ENCODE measurements at places on chromosomes 5 and 9.
A peak's percentile ranks its signal among the peaks of the same experiment; 100 is the strongest.

- ATAC-seq = peak; percentile 93
These were observed 20.2 kb downstream of the ARSB start for GRCh38 chr5:78964889-78965288.

DNA sequence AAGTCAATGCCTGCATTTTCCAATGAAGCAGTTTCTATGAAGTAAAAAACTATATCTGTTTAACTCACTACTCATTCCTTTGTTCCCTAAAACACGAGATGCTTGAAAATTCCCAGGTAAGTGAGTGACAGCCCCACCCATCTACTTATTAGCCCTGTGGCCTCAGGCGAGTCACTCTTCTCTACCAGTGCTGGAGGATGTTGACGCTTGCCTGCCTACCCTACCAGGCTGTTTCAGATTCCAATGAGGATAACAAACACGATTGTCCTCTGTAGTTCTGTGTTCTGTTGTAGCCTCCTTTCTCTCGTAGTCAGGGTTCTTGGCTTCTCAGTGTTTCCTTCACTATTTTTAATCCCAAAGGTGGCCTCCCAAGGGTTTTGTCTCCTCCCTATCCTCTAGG, 388.8 kb downstream of the KDM4C start:
- peak; percentile 48 for ATAC-seq

GRCh38 chr5:87746341-87746740, 333.6 kb upstream of the CCNH start:
- ATAC-seq = no peak

- peak; percentile 1 for ATAC-seq
These were observed 807 bp upstream of the PLGRKT start for GRCh38 chr9:5438301-5439162.

- ATAC-seq = no peak
These were observed 754.3 kb downstream of the TLE4 start for GRCh38 chr9:80326105-80326504.

GRCh38 chr5:74762599-74762998, 4.3 kb downstream of the GFM2 start:
- ATAC-seq = peak; percentile 67

- no peak for ATAC-seq
These were observed 26.4 kb downstream of the DAPK1 start for GRCh38 chr9:87524061-87524460.

- no peak for ATAC-seq
These were observed 32.5 kb downstream of the CAMSAP1 start for GRCh38 chr9:135874859-135875258.

- ATAC-seq = no peak
These were observed 364.9 kb downstream of the ICE1 start for GRCh38 chr5:5787373-5787772.

DNA sequence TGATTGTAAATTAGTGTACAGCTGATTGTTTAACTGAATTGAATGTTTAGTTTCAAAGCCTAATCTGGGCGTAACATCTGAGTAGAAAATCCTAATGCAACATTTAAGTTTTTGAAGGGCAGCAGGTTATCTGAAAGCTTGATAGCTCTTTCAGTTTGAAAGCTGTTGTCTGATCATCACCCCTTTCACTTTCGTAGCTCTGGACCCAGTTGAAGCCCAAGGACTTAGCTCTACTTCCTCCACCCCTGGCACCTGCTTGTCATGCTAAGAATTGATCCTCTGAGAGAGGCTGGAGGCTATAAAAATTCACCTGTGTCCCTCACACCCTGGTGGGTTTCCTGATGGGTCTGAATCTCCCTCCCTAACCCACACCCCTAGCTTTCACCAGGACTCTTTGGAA, 86.0 kb downstream of the ZFAND5 start:
- no peak for ATAC-seq

GRCh38 chr5:90084342-90084741, 325.2 kb downstream of the CETN3 start:
- no peak for ATAC-seq

DNA sequence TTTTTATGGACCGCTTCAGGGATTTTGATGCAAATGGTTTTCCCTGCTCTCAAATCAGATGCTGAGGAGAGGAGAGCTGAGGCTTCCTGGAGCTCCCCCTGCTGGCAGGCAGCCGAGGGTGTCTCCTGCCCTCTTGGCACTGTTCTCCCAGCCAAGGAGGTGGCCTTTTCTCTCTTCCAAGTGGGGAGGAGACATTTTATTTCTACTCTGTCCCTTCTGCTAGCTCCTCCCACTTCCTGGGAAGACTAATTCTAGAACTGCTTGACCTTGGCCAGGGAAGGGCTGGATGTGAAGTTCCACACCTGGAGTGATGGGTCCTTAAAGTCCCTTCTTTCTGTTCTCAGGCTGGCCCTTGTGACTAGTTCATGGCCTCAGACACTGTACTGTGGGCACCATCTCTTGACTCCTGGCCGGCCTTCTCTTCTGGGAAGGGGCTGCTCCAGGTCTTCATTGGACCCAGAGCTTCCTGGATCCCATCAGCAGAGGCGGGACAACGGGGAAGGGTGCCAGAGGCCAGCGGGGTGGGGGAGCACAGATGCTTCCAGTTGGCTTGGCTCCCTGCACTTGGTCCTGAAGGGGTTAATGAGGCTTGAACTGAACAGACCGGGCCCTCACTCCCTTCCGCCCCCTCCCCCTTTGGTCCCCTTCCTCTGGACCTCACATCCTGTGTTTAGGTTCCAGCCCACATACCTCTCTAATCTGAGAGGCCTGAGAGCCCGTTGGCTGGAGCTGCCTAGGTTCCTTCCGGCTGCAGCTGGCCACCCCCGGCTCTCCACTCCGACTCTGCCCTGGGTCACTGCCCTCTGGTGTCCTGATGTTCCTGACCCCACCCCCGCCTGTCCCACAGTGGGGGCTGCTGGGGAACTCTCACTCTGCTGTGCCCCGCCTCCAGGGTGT, 32.1 kb downstream of the PTPA start:
- peak; percentile 49 for ATAC-seq

- ATAC-seq = peak; percentile 96
These were observed 63.0 kb upstream of the CTSL start for GRCh38 chr9:87662808-87663528.

DNA sequence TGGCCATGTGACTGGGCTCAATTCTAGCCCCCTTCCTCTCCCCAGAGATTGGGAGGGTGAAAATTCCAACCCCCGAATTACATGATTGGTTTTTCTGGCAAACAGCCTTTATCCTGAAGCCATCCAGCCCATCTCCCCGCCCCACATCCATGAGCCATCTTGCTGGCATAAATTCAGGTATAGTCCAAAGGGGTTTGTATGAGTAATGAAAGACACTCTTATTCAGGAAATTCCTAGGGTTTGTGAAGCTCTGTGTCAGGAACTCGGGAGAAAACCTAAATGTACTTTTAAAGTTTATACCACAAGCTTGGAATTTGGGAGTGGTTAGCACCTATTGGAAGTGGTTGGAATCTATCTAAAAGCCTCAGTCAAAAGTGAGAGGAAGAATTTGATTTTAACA, 80.6 kb upstream of the SIMC1 start:
- peak; percentile 77 for ATAC-seq

DNA sequence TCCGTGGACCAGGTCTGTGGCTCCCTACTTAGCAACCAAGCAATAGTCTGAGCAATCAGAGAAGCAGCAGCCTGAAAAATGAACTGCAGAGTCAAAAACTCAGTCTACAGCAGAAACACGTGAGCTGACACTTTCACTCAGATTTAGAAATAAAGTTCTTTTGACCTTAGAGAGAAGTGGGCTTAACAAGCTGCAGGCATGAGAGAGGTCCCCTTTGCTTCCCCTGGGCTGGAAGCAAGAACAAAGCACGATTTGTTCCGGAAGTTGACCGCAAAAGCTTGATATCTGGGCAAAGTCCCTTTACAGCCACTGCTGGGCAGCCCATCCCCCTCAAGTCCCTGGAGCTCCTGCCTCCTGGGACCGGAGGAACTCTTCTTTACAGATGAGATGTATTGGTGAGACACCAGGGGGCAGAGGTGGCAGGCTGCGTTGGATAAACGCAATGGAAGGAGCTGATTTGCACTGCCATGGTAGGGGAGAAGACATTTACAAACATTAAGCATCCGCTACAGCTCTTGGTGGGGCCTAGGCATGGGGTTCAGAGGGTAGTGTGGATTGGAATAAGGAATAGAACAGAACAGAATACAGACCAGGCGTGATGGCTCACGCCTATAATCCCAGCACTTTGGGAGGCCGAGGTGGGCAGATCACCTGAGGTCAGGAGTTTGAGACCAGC, 5.8 kb upstream of the SOWAHA start:
- peak; percentile 60 for ATAC-seq

DNA sequence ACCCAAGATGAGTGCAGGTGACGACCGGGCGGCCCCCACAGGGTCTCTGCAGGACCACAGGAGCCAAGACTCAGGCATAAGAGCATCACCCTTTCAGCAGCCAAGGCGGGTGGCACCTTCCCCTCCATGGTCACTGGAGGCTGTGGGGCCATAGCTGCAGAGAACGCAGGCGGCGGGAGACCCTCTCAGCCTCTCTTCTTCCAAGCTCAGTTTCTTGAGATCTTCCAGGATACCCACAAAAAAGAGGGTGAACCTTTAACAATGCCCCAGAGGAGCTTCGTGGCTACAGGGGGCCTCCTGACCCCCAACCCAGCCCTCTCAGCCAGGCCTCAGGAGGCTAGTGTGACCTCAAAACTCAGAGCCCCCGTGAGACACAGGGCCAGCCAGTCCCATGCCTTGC, 5.8 kb upstream of the TBC1D9B start:
- no peak for ATAC-seq

DNA sequence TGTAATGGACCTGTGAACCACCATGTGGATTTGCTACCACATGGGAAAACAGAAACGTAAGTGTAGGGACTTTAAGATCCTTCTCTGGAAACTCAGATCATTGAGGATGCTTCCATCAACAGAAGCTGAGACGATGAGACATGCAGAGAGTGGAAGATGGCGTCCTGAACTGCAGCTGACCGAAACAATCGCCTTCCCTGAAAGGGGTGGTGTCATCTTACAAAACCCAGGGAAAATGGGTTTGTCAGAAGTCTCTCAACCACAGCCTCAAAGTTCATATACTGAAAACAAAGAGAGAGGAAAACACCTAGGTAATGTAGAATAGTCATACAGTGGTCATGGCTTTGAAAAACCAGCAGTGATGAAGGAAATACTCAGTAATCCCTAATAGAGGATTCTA, 6.6 kb upstream of the PTPN3 start:
- no peak for ATAC-seq

DNA sequence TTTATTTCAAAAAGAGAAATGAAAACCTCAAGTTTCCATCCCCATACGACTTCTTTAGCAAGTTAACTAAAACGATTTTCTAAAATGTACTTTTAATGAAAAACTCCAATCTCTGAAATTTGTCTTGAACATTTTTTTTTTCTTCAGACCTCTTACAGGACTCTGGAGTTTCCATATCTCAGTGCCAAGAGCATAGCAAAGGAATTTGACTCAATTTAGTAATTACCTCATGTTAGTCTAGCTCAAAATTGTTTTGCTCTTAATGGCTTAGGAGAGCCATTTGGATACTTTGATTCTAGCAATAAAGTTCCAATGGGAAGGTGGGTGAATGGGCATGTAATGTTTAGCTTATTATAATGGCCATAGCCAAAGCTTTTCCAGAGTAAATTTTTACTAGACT, 26.0 kb upstream of the SPATA31D4 start:
- ATAC-seq = no peak

DNA sequence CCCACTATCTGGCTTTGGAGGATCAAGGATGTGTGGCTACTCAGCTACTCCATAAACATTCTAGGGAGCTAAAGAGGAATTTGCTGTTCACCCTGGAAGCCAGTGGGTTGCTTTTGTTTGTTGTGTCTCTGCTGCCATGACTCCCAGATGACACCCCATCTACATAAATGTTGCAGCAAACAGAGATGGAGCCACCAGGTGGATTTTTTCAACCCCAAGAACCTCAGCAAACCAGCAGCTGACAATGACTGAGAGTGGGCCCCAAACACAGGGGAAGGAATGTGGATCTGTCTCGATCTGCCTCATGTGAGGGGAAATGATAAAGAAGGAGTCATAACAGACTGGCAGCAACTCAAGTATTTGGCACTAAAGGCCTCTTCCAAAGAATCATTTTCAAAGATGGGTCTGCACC, 132.7 kb upstream of the TNC start:
- peak; percentile 95 for ATAC-seq

DNA sequence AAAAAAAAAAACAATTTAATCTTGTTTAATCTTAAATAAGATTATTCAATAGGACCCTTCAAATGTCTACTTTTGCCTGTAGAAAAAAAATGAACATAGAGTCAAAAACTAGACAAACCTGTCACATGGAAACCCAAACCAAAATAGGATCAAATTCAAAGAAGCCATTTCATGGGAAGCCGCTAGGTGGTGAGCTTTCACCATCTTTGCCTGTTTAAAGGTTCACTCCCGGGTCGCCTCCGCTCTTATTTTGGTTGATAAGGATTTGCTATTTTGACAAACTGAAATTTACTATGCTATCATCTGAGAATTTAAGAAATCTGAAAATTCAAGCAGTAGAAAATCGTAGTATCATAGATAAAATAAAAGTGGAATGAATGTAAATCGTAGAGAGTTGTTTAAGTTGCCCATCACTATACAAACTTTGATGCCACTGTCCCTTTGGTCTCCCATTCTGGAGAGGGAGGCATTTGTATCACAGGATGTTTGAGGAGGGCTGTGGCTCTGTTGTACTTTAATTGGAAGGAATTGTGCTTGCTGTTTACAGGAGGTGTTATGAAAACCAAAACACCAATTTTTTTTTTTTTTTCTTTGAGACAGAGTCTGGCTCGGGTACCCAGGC, 43.5 kb upstream of the DNAH5 start:
- ATAC-seq = peak; percentile 62

DNA sequence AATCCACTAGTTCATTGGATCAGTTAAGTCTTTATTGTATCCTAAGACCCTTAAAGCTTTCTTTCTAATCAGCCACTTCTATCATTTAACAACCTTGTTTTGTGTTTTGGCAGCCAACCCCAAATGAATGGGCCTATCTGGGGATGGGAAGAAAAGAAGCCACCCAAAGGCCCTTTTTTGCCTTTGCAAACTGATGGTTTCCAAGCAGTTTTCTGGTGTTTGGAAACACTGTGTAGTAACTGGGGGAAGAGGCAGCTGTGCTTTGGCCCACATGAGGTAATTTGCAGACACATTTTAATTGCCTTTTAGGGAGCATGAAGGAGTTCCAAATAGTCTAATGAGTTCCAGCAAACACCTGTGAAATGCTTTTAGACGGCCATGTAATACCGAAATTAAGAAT, 1751.3 kb upstream of the WWC1 start:
- ATAC-seq = no peak

GRCh38 chr9:14652729-14653377, 40.4 kb downstream of the ZDHHC21 start:
- ATAC-seq = peak; percentile 34

- ATAC-seq = no peak
These were observed 17.0 kb upstream of the LCP2 start for GRCh38 chr5:170314541-170315095.

- no peak for ATAC-seq
These were observed 86.0 kb downstream of the TRPC7 start for GRCh38 chr5:136279314-136279713.

GRCh38 chr9:37870081-37870798, 33.7 kb downstream of the SLC25A51 start:
- no peak for ATAC-seq

DNA sequence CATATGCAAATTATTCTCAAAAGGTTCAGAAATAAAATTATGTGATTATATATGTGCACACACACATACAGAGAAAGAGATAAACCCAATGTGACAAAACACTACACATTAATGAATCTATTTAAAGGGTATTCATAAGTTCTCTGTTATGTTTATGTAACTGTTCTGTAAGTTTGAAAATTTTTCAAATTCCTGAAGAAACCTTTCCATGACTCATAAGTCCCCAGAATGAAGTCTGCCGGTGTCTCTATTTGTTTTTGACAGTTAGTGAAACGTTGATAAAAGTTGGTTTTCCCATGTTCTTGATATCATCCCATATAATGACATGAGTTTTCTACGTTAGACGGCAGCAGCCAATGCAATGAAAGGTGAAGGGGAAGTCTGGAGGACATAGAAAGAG, 199.5 kb upstream of the PUM3 start:
- ATAC-seq = peak; percentile 33
